Stimulated activated CD8-positive, alpha-beta memory T cell treated with anti-CD3 and anti-CD28 coated beads, Interleukin-2, amount 100 ng/mL, for 1 hour (primary cell): ENCODE measurements at places on chromosomes 5 and 9.

GRCh38 chr9:104074876-104075275 lies 19.2 kb upstream of the SMC2 start:
- DNase-seq: no peak

DNA sequence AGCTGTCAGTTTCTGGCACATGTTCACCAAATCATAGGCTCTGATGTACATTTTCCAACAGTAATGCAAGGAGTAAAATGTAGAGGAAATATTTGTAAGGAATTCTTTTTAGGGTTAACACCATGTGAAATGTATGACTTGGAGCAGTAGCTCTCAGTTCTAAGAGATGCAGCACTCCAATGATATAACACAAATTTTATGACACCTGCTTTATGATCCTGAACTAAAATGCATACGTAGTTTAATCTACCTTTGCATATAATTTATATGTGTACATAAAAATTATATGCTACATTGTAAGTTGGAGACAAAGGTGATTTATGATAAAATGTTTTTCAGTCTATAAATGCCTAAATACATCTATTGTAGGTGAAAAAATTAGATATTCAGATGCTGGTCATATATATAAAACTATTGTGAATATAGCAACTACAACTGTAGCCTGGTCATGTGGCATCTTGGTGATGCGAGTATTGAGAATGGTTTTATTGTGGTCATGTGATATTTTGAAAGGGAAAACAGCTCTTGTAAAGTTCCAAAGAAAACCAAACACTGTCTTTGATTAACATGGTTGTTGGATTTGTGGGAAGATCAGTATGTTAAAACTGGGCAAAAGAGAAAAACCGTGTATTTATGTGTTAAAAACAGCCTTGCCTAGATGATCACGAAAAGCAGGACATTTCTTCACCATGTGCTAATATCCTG lies 171.0 kb downstream of the TRIO start:
- DNase-seq: no peak

DNA sequence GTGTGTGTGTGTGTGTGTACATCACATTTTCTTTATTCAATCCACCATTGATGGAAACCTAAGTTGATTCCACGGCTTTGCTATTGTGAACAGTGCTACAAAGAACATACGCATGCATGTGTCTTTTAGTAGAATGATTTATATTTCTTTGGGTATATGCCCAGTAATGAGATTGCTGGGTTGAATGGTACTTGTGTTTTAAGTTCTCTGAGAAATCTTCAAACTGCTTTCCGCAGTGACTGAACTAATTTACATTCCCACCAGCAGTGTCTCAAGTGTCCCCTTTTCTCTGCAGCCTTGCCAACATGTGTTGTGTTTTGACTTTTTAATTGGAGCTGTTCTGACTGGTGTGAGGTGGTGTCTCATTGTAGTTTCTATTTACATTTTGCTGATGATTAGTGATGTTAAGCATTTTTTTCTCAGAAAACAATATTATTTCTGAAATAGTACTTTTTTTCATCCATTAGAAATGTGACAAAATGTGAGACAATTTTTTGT lies 769.7 kb downstream of the TAF11L14 start:
- DNase-seq: no peak

GRCh38 chr9:5364294-5365024 lies 24.8 kb upstream of the RLN1 start:
- no peak for DNase-seq

GRCh38 chr9:129606161-129607026 lies 14.5 kb downstream of the C9orf50 start:
- no peak for DNase-seq

- DNase-seq: peak; percentile 27
Observed at GRCh38 chr5:7850395-7851239, at the start of gene CFAP90. Gene CFAP90, minus strand, starts transcription at chr5:7851133. Its CDS starts 112 bp downstream, at chr5:7851021.

- DNase-seq: no peak
Observed at GRCh38 chr9:136160995-136161610, 42.4 kb upstream of the TMEM250 start.

DNA sequence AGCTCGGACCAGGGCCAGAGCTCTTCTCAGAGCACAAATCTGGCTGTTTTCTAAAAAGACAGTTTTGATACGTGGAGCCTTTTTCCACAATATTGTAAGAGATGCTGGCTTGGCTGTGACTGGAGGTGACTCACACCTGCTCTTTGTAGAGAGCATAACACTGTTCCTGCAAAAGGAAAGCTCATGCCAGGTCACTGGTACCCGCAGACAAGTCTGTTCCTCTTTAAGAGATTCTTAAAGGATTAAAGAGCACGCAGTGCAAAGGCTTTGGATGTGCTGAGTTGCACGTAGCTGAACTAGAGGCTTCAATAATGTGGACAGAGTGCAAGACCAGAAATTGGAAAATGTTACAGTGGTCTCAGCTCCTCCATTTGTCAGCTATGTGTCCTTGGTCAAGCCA lies 19.0 kb downstream of the ACTL7B start:
- DNase-seq: no peak

DNA sequence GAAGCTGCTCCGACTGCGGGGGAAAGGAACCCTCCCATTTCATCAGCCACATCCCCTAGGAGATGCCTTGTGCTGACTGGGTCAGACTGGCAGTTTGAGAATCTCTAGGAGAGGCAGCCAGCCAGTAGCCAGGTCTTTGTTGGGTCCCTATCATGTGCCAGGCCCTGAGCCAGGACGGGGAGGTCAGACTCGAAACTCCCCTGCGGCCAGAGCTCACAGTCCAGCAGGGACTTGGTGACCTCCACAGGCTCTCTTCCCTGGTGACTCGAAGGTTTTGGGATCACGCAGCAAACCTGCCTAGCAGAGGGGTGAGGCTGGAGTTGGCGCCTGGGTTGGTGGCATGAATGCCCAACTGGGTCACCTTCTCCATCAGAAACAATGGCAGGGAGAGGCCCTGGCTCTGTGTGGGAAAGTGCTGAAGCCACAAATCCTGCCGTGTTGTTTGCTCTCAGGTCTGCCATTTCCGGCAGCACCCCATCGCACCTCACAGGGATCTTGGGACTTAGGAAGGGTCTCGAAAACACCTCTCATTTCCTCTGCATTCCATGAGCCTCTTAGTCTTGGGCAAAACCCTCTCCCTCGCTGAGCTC lies 14.4 kb upstream of the ORM1 start:
- DNase-seq: no peak

- no peak for DNase-seq
Observed at GRCh38 chr5:167771571-167771970, 519.9 kb upstream of the WWC1 start.

DNA sequence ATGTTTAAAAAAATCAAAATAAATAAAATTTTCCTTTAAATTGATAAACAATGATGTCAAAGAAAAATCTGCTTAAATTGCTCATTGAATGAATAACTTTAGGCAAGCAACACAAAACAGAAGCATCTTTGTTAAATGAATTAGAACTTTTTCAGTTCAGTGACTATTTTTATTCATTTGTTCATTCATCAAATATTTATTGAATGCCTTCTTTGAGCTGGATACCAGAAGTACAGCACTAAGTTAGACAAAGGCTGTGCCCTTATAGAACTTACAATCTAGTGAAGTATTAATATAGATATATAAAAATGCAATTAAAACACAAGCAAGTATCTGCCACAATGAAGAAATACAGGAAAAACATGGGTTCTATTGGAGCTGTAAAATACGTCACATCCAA lies 10.8 kb downstream of the FNIP1 start:
- DNase-seq: no peak

DNA sequence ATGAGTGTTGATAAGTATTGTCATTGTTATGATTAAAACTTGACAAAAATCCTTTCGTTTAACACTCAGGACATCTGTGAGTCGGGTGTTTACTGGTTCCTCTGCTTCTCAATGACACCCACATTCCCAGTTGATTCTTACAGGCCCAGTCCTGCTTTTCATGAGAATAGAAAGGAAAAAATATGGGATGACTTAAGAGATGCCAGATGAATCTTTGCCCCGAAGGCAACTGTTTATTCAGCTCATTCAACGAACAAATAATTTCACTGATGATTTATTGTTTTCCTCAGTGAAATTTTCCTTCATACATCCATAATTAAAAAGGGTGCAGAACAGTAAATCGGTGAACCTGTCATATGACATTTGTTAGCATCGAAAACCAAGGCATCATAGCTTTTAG lies 452.4 kb upstream of the WWC1 start:
- DNase-seq: no peak

GRCh38 chr9:99181621-99182020 lies 40.1 kb downstream of the ALG2 start:
- no peak for DNase-seq

- DNase-seq: no peak
Observed at GRCh38 chr5:172911976-172912375, 47.2 kb upstream of the RPL26L1 start.

GRCh38 chr5:135219868-135220267 lies 179.2 kb downstream of the MACROH2A1 start:
- DNase-seq: no peak

DNA sequence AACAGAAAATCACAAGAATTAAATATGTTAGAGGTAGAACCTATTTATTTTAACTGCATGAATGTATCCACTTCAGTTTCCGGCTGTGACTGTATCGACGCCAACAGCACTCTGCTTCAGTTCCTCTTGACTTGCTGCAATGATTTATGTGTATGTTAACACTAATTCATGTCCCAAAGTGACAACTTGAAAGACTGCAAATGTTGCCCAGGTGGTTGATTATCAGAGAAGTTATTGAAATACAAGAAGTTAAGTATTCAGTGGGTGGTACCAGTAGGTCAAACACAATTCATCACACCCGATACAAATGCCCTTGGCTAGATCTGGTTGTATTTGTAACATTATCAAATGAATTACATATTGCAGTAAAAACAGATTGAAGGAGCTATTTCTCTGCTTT lies 622.7 kb upstream of the CDH18 start:
- DNase-seq: no peak

- DNase-seq: no peak
Observed at GRCh38 chr5:1474866-1475543, 29.8 kb upstream of the SLC6A3 start.

DNA sequence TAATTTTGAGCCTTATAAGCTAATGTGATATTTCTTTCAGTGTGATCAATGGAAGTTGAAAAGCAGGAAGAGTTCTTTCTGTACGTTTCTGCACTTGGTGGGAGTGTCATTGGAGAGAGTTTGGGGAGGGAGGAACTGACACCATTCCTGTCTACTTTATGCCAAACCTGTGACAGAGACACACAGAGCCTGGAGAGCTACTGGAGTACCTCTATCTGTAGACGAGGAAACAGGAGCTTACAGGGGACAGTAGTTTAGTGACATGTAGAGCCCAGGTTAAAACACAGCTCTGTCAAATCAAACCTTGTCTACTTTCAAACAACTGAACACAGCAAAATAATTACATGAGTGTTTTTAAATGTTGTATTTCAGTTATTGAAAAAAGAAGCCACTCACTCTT lies 103.6 kb downstream of the PDE4D start:
- no peak for DNase-seq

- DNase-seq: no peak
Observed at GRCh38 chr5:431001-431710, 11.8 kb upstream of the EXOC3 start.

- DNase-seq: no peak
Observed at GRCh38 chr9:21656776-21657674, 145.4 kb upstream of the MTAP start.

GRCh38 chr9:124286292-124286931 lies 28.7 kb downstream of the NEK6 start:
- peak; percentile 21 for DNase-seq

DNA sequence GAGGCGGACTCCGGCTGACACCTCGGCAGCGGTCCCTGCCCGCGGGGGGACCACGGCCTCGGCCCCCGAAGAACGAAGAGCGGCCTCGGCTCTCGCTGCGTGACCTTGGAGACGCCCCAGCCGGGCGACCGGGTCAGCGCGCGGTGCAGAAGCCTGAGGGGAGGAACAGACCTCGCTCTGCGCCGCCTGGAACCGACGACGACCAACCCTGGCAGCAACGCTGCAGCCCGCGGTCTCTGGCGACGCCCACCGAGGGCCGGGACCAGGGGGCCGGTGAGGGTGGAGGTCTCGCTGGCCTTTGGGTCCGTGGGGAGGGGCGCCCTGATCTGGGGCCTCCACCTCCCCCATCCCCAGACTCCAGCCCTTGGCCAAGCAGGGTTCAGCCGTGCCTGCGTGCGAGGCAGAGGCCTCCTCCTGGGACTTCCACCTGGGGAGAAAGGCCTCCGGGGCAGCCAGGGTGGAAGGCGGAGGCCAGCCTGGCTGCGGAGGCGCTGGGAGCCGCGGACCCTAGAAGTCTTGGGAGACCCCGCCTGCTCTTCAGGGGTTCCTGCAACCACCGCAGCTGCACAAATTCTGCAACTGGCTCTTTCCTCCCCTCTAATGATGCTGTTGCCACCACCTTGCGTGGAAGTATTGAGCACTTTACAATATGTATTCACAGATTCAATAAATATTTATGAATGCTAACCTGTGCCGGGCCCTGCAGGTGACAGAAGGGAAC lies 44.3 kb upstream of the SLC12A7 start:
- DNase-seq: no peak

DNA sequence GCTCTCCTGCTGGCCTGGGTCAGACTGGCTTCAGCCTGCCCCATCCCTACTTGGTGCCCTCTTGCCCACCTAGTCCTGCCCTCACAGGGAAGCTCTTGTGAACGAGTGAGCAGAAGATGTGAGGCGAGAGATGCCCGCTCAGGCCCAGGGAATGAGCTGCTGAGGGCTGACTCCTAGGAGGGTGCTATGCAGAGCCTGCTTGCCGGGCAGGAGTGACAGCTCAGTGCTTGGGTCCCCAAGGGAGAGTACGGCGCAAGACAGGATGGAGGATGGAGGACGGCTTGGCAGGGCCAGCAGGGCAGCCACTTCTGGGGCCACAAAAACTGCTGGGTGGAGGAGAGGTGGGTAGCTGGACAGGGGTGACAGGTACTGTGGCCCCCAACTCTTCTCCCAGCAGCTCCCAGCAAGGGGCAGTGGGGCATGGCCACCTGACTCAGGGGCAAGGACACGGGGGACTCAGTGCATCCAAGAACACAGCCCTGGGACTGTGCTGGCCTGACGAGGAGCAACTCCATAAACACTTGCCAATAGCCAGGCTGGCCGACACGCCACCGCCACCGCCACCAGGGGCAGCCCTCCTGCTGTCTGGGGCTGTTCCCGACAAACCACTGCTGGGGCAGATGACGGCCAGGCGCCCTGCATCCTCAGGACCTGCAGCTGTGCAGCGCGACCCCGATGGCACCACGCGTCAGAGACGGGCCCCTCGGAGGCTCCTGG lies 55.6 kb upstream of the UBAC1 start:
- no peak for DNase-seq

DNA sequence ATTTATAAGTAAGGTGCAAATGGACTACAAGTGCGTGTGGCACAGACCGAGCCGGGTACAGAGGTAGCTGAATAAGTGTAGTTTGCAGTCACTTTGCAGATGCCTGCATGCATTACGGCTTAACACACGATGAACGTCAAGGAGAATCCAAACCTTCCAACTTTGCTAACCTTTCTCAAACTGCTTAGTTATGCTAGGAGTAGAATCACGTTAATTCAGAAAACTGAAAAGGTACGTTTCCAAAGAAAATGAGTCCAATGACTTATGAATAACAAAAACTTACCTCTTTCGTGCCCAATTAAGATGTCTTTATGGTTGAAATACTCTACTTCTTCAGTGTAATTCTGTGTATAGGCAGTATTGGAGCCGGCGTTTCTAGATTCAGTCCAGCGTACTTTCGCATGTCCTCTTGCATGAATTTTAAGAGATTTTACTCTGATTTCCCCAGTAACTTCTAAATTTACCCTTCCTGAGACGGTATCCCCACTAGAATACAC lies 539 bp downstream of the ARRDC3 start:
- DNase-seq: no peak
